ENCODE measurements at places on chromosomes 7 and 10. TPM values are rescaled to one million over a fixed set of nuclear protein-coding genes. Genes with fewer than 3 reads are reported as not detected.

DNA sequence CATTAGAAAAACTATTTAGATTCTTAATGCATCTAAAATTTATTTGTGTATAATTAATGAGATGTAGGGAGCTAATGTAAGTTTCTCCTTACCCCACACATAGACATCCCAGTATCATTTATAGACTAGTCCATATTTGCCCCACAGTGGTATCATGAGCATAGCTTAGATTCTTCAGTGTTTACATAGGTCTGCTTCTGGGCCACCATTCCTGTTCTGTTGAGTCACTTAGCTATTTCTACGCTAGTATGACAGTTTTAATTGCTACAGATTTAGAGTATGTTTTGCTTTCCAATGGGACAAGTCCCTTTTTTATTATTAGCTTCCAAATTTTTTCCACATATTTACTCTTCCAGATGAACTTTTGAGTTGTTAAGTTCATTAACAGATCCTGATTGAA lies 69.4 kb downstream of the MCMBP start:
- no peak for DNase-seq

Gene CALHM1
- not detected for total RNA-seq

Gene CHN2
- total RNA-seq, result not detected

Gene AASS
- not detected for total RNA-seq

Gene IFIT1B
- total RNA-seq, result not detected

Gene NYAP1
- total RNA-seq, result 3.6 TPM

DNA sequence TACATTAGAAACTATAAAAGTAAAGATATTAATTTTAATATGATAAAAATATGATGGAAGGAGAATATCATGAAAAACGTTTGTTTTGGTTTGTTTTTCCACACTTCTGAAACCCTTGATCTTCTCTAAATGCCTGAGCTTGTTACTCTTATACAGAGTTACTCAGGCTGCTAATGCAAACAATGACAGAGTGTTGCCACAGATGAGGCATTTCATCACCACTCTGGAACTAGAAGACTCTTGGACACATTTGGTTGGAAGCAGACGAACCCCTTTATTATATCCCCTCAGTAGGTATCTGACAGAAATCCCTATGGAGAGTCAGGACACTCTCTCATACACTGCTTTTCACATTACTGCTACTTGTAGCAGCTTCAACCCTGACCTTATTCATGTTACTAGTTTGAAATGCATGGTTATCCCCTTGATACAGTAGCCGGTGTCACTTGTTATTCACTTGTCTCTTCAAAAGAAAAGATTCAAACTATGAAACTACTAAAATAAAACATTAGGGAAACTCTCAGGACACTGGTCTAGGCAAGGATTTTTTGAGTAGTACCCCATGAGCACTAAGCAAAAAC lies 66.9 kb downstream of the SEMA3C start:
- peak; percentile 16 for DNase-seq

GRCh38 chr10:68315582-68315981 lies 16.3 kb upstream of the HNRNPH3 start:
- DNase-seq, result no peak

DNA sequence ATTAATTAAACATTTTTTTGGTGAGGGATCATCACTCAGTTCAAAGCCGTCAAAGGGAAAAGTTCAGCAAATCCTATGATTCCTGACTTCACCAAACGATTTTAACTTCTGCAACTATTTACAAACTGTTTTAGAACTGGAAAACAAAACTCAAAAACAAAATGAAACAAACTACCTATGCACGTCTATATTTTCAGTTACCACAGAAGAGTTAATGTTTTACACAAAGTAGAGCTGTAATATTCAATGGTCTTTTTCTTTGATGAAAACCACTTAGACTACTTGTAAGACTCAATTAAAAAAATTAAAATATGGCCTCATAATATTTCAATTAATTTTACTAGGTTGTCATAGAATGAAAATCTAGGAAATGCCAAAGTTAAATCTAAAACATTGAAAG lies 131.5 kb downstream of the ATE1 start:
- DNase-seq, result no peak

DNA sequence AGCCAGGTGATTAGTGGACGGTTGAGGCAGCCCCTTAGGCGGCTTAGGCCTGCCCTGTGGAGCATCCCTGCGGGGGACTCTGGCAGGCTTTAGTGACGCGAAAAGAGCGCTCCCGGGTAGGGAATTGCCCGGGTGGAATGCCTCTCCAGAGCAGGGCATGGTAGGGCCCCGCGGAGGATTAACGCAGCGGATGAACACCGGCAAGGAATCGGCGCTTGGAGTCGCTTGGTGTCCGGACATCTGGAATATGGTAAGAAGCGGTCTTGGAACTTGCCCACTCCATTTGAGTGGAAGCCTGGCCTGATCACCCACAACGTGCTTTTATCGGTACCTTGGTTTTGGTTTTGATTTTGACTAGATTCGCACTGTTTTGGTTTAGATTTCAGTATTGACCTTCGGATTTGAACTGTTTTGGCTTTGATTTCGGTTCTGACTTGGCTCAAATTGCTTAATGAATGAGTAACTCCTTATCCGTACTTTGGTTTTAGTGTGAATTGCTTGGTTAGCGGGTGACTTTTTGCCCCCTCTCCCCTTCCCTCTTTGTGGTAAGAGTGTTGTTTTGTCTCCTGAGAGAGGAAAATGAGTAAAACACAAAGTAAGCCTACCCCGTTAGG lies 24.2 kb upstream of the CHST3 start:
- no peak for DNase-seq

Gene OR2A1
- total RNA-seq, result not detected

GRCh38 chr10:4820804-4821401 lies 5.1 kb upstream of the AKR1E2 start:
- DNase-seq, result no peak

Gene RBAK
- 1.0 TPM for total RNA-seq

Gene CYP3A4
- total RNA-seq, result not detected

DNA sequence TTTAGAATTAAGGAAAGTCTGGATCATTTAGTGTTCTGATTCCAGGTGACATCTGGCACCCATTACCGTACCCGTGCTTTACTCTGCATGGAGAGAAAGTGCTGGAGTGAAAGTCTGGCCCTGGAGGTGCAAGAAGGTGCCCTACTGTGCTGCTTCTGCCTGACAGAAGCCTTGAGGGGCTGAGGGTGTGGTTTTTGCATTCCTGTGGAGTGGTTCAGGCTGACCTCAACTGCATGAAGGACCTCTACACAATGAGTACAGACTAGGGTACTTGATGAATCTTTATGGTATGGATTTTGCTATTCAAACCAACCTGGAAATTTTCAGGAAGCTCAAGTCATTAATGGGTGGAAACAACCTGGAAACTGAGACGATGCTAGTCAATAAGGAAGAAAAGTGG lies 45.1 kb upstream of the GSAP start:
- no peak for DNase-seq

Gene ACTL6B
- total RNA-seq, result not detected
